ENCODE measurements at places on chromosomes 11 and 22. TPM values are rescaled to one million over a fixed set of nuclear protein-coding genes. Genes with fewer than 3 reads are reported as not detected.

The RTN4R gene
- 10.9 TPM for total RNA-seq

The GPHA2 gene
- total RNA-seq: not detected

The OR5B21 gene
- total RNA-seq: not detected

The C11orf97 gene
- not detected for total RNA-seq

The GNB1L gene
- total RNA-seq: 9.6 TPM

The PDGFB gene
- 13.4 TPM for total RNA-seq

The LDHA gene
- 1,087 TPM for total RNA-seq

The CARD16 gene
- total RNA-seq: 16.1 TPM

The TMEM126B gene
- 175 TPM for total RNA-seq

The ZP1 gene
- 0.05 TPM for total RNA-seq

The DBX1 gene
- not detected for total RNA-seq

The TSPAN18 gene
- total RNA-seq: not detected

Data from A172 (cell line).